Mucosa of descending colon (tissue), 3 donors: ENCODE measurements at places on chromosomes 7 and 10. TPM values are rescaled to one million over a fixed set of nuclear protein-coding genes. Genes with fewer than 3 reads are reported as not detected.

- DNase-seq = no peak
Observed at GRCh38 chr7:142112086-142112485, 568 bp downstream of the MGAM2 start.

GRCh38 chr10:110659558-110659957 lies 15.4 kb downstream of the RBM20 start:
- no peak for DNase-seq

DNA sequence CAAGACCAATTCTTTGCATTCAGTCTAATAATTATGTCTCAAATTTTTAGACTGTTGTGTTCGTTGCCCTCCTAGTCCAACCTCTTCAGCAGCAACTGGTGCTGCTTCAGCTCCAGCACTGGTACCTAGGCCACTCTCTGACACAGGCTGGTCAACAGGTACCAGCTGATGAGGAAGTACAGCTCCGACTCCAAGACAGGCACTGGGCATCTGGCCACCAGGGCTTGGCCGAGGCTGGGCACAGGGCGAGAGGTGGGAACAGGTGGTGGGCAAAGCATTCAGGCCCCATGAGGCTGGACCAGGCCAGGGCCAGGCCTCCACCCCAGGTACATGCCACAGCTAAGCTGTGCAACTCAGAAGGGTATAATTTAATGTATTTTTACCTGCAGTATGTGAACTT lies 151.5 kb upstream of the AGR3 start:
- peak; percentile 55 for DNase-seq

Gene MEOX2
- 1.3 TPM for total RNA-seq

Gene NPSR1
- total RNA-seq = not detected

- DNase-seq = no peak
Observed at GRCh38 chr7:45153233-45153632, 4.4 kb upstream of the RAMP3 start.

Gene PAX4
- 1.8 TPM for total RNA-seq

DNA sequence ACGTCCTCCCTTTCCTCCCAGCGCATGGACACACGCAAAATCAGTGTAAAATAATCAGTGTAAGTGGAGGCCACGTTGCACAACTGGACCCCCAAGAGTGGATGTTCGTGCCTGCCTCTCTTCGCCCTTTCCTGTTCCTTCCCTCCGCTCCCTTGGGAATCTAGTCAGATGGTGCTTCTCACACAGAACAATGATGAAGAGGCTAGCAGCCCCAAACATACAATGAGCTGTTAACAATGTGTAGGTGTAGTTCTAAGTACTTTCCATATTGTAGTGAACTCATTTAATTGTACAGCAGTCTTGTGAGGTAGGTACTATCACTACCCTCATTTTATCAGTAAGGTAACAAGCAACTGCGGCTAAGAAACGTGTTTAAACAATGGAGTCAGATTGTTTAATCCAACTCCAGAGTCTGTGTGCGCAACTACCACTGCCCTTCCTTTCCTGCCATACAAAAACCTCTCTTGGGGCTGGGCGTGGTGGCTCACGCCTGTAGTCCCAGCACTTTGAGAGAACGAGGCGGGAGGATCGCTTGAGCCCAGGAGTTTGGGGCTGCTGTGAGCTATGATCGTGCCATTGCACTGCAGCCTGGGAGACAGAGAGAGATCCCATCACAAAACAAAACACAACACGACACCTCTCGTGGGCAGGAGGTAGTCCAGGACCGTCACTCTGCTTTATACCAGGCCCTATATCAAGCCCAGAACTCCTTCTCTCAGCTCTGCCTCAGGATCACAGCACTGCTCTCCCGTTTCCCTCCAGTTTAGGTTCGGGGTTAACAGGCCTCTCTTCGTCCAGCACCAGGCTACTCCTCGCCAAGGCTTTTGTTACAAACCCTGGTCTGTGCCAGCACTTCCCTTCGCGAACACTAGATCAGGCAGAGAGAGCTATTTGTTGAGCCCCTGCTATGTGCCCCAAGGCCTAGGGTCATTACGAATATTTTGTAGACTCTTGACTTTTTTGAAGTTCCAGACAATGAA lies 1.1 kb downstream of the FKBP9 start:
- peak; percentile 67 for DNase-seq

DNA sequence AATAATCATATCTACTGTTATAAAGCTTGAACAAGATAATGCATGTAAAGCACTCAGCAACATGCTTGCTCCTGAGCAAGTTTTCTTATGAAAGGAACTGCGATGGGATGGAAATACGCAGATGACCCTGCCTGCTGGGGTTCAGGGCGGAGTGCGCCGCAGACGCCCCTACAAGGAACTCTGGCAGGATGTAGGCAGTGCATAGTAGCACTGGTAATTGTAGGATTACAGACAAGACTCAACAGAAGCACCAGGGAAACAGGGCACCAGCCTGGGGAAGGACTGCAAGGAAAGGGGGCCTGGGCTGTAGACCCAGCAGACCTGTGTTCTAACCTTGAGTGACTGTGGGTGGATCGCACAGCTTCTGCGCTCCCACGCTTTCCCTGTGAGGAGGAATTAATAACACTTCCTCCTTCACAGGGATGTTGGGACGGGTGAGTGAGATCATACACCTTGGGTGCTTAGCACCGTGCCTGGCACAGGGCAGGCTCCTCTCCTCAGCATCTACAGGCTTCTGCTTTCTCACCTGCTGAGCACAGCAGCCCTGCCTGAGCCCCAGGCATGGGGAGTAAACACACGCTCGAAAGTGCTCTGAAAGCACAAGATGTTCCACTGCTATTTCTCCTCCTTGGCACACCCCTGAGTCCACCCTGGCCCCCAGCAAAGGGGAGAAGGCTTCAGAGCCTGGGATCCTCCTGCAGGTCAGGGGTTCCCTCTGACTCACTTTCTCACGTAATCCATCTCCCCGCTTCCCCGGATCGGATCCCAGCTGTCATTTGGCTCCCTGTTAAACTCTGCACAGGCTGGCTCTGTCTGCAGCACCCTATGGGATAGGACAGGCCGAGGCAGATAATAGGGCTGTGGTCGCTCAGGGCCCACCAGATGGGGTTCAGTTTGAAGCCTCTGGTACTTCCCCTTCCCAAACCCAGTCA lies 19.2 kb downstream of the ITPRIP start:
- DNase-seq = peak; percentile 15

DNA sequence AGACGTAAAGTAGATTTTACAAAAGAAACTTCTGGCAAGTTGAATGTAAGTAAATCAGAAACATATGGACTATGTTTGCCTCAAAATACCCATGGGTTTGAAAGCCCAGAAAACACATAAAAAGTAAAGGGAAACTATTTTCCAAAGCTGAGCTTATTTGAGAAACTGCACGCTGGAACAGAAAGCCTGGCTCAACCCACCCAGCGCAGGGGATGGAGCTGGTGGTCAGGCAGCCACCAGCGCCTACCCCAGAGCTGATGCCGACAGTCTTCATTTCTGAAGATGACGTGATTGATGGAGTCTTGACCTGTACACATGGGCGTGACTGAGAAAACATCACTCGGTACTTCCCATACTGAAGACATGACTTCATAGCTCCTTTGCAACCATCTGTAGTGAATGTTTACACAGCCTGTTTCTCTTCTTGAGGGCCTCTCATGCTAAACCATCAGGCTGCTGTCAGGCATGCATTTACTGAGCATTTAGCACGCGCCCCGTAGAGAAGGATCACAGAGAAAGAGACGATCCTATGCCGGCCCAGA lies 232.6 kb upstream of the AUTS2 start:
- DNase-seq = no peak

DNA sequence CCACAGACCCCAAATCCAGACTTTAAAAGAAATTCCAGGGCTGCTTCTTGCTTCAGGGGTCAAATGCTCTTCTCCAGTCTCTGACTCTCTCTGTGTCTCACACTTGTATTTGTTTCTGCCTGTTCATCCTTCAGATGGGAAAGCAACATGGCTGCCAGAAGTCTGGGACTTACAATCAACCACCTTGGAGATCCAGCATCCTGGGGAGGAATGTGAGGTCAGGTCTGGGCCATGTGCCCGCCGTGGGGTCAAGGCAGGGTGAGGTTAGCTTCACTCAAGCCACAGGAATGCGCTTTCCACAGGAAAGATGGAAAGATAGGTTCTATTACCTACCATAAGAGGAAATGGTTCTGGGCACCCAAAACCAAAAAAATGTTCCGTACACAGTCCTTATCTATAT lies 34.3 kb upstream of the NPVF start:
- no peak for DNase-seq

GRCh38 chr7:8015746-8016120 lies 47.1 kb downstream of the GLCCI1 start:
- no peak for DNase-seq
